ENCODE measurements at places on chromosomes 12 and 14.

DNA sequence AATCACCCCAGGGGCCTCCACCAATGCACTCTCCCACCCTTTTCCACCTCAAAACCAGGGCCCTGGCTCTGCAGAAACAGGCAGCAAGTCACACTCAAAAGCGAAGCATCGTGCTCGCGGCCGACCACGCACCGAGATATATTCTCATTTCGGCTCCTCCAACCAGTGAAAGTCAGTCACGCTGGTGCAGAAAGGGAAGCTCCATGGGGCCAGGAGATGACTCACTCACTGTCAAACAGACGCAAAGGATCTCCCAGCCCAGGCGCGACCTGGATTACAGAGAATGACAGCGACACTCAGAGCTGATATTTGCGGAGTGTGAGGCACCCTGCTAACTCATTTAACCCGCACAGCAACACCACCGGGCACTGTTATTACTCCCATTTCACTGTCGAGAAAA, 173.6 kb downstream of the CALM1 start:
- no peak for DNase-seq

GRCh38 chr12:83537428-83538053, 850.8 kb downstream of the TMTC2 start:
- no peak for DNase-seq

DNA sequence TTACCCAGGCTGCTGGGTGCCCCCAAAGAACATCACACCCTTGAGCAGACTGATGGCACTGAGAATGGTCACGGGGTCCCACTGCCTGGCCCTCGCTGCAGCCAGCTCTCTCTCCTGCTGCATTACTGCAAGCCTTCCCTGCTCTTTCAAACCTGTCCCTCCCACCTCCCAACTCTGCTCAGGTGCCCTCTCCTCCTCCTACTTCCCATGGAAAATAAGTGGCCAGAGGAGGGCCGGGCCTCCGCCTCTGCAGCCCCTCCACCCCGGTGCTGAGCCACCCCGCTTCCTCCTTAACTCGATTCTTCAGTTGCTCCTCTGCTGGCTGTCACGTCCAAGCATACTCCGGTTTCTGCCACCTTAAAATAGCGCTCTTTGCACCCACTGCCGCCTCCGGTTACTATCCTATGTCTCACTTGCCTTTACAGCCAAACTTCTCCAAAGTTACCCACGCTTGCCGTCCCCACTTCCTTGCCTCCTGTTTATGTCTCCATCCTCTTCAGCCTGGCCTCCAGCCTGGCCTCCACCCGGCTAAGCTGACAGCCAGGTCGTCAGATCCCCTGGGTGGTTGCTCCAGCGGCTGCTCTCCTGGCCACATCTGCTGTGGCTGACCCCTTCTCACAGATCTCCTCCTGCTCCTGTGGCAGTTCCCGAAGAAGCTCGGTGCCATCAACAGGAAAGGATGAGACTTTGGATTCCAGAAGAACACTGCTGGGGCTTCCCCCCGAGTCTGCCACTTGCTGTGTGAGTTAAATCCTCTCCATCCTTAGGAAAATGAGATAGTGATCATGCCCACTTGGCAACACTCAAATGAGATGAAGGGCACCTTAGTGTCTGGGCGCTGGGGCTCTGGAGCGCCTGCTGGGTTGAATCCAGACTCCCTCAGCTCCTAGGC, 7.7 kb downstream of the SMIM41 start:
- DNase-seq, result no peak

GRCh38 chr14:85420278-85420677, 109.7 kb upstream of the FLRT2 start:
- DNase-seq, result no peak

GRCh38 chr12:82730953-82731459, 44.3 kb downstream of the TMTC2 start:
- DNase-seq, result no peak

DNA sequence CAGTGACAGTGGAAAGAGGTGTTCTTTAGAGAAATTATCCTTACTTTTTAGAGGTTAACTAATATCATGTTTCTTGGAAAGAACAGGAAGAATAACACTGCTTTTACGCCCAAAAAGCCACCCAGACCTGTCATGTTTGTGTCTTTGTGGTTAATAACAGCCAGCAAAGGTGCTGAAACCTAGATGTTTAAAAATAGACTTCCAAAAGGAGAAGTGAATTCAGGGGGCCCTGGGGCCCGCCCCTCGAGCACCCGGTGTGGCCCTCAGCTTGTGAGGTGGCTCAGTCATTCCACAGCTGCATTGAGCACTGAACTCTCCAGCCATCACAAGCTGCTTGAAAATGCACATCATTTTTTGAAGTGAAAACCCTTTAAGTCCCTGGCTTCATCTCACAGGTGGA, 20.8 kb upstream of the AMN start:
- DNase-seq, result no peak

DNA sequence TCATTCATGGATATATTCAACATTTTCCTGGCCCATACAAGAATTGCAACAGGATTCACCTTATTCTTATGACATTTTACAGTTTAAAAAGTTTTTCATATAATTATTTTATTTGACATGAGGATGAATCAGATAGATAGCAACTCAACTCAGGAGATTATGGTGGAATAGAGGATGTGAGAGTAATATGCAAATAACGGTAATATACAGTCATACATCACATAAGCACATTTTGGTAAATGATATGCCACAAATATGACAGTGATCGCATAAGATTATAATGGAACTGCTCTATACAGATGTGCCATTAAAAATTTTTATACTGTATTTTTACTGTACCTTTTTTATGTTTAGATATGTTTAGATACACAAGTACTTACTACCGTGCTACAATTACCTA, 24.1 kb upstream of the CRADD start:
- no peak for DNase-seq

- DNase-seq, result no peak
These were observed 23.7 kb downstream of the LGMN start for GRCh38 chr14:92724516-92725340.

DNA sequence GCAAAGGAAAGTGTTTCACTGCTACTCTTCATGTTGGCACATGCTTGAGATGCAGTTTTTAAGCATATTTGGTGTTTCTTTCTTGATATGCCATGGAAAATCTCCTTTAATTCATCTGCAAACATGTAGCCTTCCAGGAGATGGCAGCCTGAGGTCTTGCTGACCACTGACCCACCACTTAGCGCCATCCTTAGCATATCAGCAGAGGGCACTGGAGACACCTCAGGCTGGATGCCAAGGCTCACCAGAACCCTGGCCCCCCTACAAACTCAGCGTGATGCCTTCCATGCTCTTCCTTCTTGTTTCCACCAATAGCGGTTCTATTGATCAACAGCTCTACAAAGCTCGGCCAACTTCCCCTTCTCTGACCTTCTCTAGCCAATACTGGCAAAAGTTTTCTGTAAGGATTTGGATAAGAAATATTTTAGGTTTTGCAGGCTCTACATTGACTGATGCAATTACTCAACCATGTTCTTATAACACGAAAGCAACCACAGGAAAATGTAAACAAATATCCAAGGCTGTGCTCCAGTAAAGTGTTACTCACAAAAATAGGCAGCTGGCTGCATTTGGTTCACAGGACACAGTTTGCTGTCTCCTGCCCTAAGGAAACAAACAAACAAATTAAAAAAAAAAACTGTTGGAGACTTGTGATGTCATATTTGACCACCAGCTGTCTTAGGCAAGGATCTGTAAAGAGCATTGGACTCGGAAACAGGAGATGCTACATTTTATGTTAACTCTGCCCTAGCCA, 209.7 kb downstream of the SLC15A4 start:
- DNase-seq, result no peak

DNA sequence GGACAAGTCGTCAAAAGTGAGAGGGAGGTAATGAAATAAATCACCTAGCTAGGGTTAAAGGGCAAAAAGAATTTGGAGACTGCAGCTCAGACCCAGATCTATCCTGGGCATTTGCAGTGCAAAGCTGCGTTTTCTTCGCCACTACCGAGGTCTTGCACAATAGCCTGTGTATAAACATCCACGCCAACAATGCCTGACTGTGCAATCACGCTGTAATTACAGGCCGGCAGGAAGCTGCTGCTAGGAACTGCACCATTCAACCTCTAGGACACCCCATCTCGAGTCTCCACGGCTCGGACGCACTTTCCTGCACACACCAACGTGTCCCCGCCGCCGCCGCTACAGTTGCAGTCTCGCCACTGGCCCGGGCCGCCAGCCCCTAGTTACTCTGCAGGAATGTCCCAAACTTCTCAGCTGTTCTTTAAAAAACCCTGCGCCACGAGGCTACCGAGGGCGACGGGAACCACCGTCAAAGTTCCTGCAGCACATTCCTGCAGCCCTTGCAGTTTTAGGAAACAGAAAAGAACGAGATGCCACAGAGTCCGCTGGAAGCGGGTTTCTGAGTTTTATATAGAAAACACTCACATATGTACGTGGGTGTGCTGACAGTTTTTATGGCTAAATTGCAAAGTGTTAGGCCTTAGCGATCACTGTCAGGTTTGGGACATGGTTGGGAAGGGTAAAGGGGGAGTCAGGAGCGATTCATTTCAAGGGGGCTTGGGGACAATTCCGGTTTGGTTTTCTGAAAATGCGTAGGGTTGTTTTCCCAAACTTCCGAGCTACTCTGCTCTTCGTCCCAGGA, 65.6 kb upstream of the PTGR2 start:
- DNase-seq, result no peak

GRCh38 chr12:131370321-131370720, 340.6 kb upstream of the SFSWAP start:
- no peak for DNase-seq

DNA sequence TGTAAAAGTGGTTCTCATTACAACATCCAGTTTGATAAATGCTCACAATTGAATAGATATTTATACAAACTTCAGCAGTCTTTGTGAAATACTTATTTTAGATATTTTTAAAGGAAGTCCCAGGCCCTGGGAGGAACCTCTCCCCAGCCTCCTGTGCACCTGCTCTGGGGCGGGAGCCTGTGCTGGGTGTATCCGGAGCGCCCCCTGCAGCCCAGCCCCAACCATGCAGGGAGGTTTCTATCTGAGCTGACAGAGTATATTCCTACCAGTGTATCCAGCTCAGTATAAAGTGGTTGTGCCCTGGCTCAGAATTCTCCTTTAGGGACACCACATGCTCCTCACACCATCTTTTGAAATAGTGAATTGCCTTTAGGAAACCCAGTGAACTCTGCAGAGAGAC, 851.8 kb downstream of the TMEM121 start:
- DNase-seq, result no peak

DNA sequence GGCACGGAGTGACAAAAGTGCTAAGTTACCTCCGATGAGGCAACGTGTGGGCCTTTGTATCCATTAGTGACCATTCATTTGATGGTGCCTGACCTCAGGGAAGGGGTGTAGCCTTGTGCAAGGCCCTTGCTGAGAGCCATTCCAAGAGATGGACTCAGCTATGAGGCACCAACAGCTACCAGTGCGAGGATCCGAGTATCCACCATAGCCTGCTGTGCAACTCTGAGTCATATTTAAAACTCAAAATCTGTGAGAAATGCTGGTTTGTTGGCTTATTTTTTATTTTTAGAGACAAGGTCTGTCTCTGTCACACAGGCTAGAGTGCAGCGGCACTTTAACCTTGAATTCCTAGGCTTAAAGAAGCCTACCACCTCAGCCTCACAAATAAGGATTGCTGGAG, 25.1 kb upstream of the WNK1 start:
- DNase-seq, result no peak

GRCh38 chr14:54785778-54786770, 116.6 kb downstream of the GCH1 start:
- DNase-seq, result no peak

DNA sequence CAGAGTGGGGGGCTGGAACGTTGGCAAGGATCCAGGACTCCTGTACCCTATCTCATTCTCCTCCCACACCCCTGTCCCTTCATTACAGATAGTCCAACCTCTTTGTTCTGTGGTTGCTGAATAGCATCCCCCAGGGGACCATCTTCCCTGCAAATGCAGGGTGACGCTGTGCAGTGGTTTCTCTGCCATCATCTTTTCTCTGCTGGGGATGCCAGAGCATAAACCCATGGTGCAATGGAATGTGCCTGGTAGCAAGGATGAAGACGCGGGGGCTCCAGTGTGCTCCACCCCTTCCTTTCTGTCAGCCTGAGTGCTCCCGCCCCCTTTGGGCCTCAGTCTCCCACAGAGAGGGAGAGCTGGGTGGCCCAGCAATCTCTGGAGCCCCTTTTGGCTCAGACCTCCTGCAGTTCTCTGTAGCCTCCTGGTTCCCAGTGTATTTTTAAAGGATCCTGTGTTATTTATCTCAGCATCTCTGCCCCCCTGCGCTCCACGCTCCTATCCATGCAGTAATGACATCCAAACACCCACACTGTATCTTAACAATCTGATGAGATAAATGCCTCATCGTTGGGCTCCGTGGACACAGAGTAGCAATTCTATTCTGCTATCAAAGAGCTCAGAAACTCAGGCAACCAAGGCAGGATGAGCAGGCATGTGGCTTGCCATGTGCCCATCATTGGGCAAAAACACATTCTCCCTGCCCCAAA, 212.8 kb downstream of the CACNA1C start:
- no peak for DNase-seq

- DNase-seq, result no peak
These were observed 58.9 kb downstream of the DAD1 start for GRCh38 chr14:22530127-22530526.

DNA sequence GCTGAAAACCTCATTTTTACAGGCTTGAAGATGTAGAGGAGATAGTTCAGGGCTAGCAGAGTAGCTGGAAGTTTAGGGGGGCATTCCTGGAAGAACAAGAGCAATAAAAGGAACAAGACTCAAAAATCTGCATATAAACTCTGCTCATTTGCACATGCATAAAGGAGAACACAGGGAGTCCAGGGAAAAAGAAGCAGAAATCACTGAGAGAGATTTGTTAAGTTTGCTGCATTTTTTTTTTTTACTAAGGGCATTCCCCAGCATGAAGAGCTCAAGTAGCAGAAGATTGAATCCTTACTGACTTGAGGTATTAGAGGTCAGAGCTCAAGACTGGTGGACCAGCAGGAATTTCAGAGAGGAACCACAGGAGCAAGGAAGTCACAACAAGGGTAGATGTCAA, 28.2 kb upstream of the BCL11B start:
- DNase-seq, result no peak

DNA sequence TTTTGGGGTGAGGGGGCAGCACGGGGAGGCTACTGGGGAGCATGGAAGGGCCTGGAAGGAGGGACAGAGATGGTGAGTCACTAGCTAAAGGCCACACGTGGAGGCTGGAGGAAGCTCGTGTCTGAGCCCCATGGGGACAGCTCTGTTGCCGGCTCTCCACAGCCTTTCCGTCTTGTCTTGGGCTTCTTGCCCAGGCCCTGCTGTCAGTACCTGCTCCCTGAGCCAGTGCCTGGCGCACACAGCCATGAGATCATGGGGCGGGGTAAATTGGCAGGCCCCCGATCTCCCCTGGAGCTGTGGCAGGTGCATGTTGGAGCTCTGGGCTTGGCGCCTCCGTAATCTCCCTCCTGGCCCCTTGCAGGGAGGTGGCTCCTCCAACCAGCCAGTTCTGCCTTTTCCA, 16.1 kb upstream of the KRT80 start:
- no peak for DNase-seq

DNA sequence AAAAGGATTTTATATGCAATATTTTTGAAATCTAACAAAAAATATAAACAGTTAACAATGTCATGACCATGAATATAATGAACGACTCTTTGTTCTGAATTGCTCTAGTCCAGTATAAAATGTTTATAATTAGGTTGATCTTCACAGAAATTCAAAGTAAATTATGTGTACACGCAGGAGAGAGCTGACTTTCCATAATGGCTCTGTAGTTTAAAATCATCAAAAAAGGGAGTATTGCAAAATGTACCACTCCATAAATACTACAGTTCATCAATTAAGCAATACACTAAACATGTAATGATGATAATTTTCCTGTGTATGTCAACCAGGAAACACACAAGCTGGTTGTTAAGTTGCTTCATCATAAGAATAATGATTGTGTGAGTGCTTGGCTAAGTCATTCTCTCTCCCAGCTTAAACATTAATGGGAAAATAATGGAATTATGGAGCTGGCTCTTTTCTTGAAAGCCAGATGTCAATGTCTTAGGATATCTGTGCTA, 189.5 kb upstream of the PLEKHG7 start:
- no peak for DNase-seq
